ENCODE measurements at places on chromosomes 11 and 22.

GRCh38 chr11:121090145-121090721 lies 10.8 kb upstream of the TECTA start:
- DNase-seq = no peak

GRCh38 chr11:124301548-124301947 lies 12.2 kb downstream of the OR8D1 start:
- no peak for DNase-seq

DNA sequence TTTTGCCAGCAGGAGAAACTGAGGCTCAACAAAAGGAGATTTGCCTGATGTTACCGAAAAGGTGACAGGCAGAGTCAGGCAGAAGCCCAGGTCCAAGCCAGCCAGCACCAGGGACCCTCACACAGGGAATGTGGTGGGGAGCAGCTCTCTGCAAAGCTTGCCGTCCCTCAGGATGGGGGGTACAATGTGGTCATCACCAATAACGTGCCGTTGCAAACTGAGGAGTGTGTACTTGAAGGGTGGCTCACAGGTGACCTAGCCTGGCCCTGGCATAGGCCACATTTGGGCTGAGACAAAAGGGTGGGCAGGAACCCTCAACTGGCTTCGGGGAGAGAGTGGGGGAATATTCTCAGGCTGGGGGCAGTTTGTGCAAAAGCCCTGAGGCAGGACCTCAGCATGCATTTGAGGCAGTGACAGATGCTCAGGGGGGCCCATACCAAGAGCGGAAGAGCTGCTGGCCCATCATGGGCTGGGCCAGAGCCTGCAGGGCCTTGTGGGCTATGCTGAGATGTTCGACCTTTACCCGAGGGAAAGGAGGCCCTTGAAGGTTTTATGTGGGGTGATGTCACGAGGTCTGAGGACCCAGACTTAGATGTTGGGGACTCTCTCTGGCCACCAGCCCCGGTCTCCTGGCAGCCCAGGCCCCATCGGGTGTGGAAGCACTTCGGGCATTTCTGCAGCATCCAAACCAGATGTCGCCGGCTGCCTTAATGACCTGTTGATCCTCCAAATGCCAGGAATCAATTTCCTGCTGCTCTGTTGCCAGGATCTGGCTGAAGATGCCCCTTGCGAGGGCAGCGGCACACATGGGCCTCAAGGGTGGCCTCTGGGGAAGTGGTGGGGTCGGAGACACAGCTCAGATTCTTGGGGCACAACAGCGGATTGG lies 57.4 kb upstream of the SHISAL1 start:
- no peak for DNase-seq

DNA sequence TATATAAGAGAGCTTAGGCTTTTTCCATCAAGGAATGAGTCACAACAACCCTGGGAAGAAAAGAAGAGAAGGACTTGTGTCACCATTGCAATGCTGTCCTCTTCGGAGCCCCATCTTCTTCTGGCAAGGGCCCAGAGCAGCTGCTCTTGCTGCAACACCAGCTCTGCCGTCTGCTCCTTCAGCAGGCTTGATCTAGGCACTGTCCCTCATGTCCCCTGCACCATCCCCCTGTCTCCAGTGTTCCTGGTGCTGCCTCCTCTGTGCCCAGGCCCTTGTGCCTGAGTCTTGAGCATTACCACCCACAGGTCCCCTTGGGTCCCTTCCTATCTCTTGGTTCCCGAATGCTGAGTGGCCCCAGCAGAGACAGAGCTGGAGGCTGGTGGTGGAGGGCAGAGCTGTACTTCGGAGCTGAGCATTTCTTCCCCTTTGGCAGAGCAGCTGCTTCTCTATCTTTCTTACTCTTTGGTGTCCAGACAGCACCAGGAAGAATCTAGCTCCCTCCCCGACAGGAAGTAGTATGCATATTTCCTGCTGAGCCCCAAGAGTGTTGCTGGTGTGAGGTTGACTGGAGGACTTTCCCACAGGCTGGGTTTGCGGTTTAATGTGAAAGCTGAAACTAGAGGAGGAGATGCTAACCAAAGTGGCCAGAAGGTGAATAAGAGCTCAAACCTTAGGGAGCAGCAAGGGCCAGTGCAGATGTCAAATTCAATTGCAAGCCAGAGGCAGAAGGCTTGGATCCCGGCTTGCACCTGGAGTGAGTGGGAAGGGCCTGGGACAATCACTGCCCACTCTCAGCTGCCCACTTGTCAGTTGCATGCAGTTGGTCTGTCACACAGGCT lies 27.8 kb downstream of the WEE1 start:
- peak; percentile 29 for DNase-seq

DNA sequence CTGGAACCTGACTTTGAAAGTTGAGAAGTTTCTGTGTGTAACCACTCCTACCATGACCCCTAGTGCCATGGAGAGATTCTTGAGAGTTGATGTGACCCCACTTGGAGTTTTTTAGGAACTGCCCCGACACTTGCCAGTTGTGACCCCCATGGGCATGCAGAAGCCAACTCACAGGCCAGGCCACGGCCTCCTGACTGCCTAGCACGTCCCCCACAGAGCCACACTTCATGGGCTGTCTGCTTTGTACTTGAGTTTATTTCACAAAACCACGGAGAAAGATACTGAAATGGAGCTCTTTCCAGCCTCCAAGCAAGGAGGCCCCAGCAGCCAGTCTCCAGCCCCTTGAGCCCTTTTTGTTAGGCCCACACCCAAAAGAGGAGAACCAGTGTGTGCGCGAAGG lies 8.4 kb downstream of the CYB5R2 start:
- DNase-seq = no peak

DNA sequence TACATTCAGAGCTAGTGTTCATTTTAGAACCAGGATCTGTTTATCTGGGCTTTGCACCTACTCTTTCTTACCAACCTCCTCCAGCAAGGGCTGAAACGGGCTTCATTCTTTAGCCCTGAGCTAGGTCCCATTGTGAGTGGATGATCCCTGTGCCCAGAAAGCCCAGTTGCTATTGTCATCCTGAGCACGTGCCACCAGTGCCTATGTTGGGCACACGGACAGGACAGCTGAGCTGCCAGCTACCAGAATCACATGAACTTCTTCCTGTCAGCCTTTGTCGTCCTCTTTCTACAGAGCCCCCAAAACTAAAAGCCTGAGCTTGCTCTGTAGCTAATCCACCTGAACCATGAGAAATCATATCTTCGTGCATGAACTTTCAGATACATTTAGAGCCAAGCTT lies 74.4 kb upstream of the NTM start:
- DNase-seq = no peak

- DNase-seq = no peak
These were observed 651 bp downstream of the CRYAB start for GRCh38 chr11:111910676-111911562.

DNA sequence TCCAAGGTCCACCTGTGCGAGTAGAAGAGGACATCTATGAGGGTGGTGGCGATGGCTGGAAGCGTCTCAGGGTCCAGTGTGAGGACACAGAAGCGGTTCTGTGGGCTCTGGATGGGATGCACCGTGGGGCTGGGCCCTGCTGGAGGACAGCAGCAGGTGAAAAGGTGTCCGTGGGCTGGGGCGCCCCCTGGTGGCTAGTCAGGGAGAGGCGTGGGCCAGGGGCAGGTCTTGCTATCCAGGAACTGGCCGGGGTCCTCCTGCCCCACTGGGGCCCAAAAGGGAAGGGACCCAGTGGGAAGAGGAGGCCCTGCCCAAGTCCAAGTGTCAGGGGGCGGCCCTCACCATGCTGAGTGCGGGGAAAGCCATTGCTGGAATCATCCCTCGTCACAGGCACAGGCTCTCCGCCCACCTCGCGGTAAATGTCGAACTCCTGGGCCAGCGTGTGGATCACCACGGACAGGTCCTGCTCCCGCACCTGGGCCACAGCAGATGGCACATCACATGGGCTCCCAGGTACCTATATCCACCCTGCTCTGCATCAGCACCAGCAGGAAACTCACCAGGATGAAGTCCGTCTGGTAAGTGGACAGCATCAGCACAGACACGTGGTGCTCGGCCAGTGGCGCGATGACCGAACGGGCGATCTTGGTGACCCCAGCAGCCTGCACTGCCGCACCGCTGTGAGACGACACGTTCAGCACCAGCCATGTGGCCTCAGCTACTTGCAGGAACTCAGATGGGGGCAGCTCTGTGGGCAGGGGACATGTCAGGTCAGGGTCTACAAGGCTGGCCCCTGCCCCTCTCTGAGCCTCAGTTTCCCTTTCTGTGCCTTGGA lies 2.3 kb downstream of the CASTOR1 start:
- peak; percentile 69 for DNase-seq

DNA sequence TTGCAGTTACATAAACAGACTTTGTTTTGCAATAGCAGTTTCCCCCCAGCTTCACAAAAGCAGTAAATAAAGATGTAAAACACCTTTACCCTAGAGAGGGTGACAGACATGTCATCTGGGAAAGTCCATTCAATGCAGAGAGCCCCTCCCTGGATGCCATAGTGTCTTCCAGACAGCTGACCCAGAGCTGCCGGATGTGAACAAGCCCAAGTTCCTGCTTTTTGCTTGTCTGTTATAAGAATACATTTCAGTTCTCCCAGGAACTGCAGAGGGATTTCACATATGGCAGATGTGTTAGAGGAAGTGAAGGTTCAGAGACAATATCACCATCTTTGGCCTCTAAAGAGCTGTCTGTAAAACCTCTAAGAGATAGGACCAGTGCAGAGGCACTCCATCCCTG lies 48.9 kb downstream of the RELT start:
- no peak for DNase-seq

GRCh38 chr11:22703040-22703439 lies 36.6 kb downstream of the GAS2 start:
- no peak for DNase-seq

DNA sequence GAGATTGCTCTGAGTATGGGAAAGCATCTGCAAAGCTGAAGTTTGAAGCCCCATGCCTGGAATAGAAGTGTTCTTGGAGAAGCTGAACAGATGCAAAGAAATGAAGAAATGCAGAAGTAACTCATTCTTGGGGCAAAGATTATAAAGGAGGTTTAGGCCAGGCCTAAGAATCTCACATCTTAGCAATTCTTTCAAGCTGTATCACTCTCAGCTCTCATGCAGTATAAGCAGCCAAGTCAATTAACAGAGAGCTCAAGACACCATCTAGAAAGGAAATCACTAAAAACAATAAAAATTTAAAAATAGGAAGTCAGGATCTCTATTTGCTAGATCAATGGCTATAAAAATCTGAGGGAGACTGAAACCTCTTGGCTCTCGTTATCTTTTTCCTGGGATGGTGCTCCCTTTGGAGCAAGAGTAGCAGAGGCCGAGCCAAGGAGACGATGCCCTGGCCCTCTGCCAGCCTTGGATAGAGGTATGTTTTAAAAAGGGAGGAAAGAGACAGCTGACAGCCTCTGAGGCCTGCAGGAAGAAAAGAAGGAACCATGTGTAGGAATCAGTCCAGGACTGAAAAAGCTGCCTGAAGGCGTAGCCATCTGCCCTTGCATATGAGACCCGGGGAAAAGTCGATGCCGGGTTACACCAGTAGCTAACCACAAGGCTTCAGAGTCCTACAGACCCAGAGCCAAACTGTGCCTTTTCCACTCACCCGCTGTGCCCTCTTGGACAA lies 229.8 kb downstream of the BLID start:
- DNase-seq = no peak

DNA sequence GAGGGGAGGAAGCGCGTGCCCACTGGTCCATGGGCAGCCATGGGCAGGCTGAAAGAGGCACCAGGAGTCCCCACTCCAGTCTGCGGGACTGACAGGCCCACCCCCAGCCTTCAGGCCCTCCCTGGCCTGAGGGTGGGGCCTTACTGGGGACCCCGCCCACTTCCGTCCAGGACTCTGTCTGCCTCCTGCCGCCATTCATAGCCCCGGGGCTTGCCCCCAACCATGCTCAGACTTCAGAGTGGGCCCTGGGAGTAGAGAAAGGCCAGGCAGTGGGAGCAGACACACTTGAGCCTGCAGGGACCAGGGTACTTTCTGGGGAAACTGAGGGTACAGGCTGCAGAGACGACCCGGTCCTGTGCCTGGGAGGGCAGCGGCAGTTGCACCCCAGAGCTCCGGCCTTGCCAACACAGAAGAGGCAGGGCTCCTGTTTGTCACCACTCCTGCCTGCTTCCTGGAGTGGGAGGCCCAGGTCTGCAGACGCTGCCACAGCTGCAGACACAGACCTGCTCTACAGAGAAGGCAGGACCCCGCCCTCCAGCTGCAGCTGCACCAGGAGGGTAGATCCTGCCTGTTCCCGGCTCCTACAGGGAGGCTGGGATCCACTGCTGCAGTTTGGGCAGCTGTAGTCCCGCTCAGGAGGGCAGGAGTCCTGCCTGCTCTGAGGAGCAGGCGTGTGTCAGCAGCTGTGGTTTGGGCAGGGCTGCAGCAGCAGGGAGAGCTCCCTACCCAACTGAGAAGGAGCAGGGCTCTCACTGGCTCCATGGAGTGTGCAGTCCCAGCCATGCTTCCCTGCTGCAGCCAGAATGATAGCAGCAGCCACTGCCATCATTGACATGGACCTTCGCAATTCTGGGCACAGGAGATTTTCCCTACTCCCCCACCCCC lies 387.9 kb upstream of the ANO3 start:
- DNase-seq = no peak

GRCh38 chr11:113286009-113286408 lies 28.4 kb upstream of the TTC12 start:
- DNase-seq = no peak

GRCh38 chr22:41883400-41883799 lies 31.5 kb downstream of the SHISA8 start:
- DNase-seq = no peak

DNA sequence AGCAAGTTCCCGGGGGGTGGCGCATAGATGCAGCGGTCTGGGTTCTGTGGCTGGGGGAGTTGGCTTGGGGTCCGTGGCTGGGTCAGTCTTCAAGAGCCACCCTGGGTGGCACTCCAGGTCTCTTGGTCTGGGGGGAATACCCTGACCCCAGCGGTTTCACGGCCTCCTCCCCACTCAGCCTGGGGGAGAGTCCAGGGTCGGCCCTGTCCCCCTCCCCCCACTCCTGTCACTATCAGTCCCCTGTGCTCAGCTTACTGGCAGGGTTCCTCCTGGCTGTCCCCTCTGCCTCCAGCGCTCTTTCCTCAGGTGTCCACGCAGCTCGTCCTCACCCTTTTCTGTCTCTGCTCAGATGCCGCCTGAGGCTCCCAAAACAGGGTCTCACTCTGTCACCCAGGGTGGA lies 68.5 kb upstream of the PARVG start:
- no peak for DNase-seq

DNA sequence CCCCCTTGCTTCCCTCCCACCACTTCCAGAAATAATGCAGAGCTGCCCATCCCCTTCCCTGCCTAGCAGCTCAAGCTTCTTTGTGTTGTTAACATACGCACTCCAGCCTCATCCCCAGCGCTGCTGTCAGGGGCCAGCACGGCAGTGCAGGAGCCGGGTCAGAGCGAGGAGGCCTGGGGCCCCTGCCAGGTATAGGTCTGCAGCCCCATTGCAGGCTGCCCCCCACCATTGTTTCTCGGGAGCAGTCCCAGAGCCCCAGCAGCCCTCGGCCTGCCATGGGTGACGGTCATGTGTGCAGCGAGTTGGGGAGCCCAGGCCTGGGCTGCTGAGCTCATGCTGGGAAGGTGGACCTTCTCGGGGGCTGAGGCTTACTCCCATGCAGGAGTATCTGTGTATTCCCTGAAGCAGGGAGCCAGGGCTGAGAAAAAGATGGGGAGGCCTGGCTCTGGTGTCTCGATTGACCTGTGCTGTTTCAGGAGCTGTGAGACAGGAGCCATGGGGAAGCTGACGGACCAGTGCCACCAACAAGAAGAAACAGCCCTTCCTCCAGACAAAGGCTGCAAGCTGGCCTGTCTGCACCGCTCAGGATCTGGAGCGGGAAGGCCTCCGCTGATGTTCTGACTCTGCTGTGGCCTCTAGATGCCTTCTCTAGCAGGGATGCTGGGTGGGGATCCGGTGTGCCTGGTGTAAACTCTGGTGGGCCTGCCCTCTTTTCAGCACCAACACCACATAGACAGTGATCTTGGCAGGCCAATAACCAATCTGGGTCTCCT lies 220.5 kb upstream of the B3GAT1 start:
- DNase-seq = no peak

All from activated CD8-positive, alpha-beta memory T cell treated with anti-CD3 and anti-CD28 coated beads for 48 hours (primary cell).